Inflammatory macrophage treated with lipopolysaccharide for 1 hour (primary cell): ENCODE measurements at places on chromosomes 6 and 20.

GRCh38 chr6:51021171-51021570, 202.5 kb downstream of the TFAP2B start:
- DNase-seq: no peak

- peak; percentile 44 for DNase-seq
Observed at GRCh38 chr6:149840345-149841075, 23.6 kb downstream of the LRP11 start.

DNA sequence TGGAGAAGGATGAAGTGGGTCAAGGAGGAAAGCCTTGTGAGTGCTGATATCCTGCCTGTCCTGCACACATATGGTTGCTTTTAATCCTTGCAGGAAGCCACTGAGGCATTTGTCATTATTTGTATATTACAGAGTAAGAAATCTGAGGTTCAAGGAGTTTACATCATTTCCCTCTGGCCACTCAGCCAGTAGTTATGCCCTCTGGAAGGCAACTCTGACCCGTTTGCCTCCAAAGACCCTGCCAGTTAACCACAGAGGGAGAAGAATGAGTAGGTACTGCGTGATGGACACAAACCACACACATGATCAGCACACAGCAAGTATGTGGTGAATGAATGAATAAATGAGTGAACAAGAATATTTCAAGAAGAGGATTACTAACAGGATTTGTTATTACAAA, 7.9 kb upstream of the FAM210B start:
- no peak for DNase-seq

- no peak for DNase-seq
Observed at GRCh38 chr6:137798261-137798660, 68.8 kb upstream of the TNFAIP3 start.

GRCh38 chr6:1597121-1597744, 12.5 kb upstream of the FOXC1 start:
- DNase-seq: no peak

- peak; percentile 60 for DNase-seq
Observed at GRCh38 chr6:141562851-141563763, 569.6 kb upstream of the GJE1 start.

DNA sequence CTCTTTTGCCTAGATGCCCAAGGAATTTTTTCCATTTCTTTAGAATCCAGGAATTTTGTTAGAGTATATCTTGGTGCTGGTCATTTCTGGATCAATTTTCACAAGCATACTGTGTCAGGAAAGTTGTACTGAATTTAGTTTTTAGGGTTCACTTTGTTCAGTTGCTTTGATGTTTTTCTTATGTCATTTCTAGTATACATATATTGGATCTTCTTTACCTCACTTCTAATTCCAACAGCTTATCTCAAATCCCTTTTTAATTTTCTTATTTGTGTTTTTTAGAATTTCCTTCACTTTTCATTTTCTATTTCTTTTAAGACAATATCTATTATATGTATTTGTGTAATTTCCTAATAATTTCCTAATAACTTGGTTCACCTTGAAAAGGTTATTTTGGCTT, 281.0 kb upstream of the AGPAT4 start:
- DNase-seq: no peak
